Caco-2 (cell line): ENCODE measurements at places on chromosomes 12 and 14. TPM values are rescaled to one million over a fixed set of nuclear protein-coding genes. Genes with fewer than 3 reads are reported as not detected.

RFX4 gene
- not detected in 2 replicates for total RNA-seq

CLEC1A gene
- not detected in 2 replicates for total RNA-seq

APOLD1 gene
- total RNA-seq, result 4.1 and 4.7 TPM in 2 replicates

ACSS3 gene
- 0.70 and 0.95 TPM in 2 replicates for total RNA-seq

TBX5 gene
- total RNA-seq, result not detected in 2 replicates

- DNase-seq, result no peak
Measured at GRCh38 chr12:54541751-54542290, 7.6 kb upstream of the PDE1B start.

DNA sequence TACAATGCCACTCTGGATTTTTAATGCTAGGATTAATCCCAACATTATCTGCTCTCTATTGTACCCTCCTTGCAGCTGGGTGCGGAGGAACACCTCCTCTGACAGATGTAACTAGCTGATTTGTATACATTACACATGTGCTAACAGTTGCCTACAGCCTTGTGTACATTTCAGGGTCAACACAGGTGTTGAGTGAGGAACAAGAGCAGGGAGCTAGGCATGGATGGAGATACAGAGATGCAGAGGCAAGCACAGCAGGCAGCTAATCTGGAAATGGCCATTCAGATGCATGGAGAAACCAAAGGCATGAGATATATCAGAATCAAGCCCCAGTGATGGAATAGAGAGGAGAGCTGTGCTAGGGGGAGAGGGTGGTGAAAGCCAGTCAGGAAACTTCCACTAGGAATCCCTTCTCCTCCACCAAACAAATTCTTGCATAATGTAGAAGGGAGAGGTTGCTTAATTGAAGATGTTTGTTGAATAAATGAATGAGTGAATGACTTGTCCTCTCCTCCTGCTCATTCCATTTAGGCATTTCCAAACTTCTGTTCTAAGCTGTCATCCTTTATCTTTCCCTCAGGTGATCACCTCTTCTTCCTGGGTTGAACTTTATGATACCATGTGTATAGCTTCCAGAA, 313.2 kb downstream of the ATP23 start:
- no peak for DNase-seq

DNA sequence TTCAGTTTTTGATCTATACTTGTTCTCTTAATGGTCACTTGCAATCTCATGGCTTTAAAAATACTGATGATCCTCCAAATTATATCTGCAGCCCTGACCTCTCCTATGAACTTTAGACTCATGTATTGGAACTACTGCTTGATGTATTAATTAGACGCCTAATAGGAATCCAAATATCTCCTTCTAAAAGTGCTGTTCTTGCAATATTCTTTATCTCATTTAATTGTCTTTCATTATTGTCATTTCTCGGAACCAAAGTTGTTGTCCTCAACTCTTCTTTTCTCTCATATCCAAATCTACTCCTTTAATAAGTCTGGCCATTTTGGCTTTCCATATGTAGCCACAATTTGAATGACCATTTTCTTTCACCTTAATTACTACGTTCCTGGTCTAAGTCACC, 907.6 kb upstream of the SEL1L start:
- DNase-seq, result no peak

DNA sequence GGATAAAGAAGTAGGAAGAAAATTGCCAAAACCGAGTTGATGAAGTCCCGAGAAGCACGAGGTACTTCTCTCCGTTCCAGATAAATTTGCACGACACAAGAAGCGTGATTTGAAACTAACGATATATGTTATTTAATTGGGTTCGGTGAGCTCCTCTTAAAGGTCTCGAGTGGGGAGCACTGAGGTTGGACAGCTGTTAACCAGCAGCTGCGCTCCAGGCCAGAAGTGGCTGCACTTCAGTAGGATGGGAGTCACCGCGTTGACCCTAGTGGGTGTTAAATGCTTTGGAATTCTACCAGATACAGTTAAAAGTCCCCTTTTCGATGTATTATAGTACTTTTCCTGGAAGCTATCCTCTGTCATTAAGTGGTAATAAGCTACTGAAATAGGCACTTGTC, 953 bp upstream of the DCAF5 start:
- DNase-seq, result no peak

- DNase-seq, result no peak
Measured at GRCh38 chr12:93145086-93145485, 216.0 kb upstream of the EEA1 start.

DNA sequence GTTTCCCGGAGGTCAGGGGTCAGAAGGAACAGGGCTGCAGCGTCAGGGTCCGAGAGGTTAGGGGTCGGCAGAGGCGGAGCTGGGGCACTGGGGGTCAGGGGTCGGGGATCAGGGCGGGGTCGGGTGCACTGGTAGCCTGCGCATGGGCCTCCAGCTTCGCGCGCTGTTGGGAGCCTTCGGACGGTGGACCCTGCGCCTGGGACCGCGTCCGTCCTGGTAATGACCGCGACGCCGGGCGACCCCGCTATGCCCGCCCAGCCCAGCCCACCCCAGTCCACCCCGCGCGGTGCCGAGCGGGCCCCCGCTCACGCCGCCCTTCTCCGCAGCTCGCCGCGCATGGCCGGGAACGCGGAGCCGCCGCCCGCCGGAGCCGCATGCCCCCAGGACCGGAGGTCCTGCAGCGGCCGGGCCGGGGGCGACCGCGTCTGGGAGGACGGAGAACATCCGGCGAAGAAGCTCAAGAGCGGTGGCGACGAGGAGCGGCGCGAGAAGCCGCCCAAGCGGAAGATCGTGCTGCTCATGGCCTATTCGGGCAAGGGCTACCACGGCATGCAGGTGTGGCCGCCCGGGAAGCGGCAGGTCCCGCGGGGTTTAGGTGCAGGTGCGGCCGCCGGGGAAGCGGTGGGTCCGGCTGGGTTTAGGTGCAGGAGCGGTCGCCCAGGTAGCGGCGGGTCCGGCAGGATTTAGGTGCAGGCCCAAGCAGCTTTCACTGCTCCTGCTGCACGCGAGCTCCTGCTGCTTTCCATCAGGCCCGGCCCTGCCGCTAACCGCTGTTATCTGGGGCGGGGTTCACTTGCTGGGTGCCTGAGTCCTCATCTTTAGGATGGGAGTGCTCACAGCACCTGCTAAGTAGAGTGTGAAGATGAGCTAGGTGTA, 743 bp downstream of the PUS1 start:
- DNase-seq, result peak; percentile 46

DNA sequence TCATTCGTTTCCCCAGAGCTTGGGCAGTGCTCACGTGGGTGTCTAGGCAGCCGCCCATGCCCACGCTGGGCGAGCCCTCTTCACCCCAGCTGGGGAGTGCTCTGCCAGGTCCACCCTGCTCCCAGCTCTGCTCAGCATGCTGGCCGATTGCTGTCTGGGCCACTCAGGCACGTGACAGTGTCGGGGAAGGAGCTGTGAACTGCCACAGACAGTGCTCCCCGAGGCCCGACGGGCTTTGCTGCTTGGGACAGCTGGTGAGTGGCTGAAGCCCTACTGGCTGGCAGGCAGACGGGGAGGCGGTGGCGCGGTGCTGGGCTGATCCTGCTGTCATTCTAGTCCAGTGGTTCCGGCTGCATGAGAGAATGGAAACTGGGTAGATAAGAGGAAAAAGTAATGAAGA, 15.8 kb downstream of the NOC4L start:
- no peak for DNase-seq

DNA sequence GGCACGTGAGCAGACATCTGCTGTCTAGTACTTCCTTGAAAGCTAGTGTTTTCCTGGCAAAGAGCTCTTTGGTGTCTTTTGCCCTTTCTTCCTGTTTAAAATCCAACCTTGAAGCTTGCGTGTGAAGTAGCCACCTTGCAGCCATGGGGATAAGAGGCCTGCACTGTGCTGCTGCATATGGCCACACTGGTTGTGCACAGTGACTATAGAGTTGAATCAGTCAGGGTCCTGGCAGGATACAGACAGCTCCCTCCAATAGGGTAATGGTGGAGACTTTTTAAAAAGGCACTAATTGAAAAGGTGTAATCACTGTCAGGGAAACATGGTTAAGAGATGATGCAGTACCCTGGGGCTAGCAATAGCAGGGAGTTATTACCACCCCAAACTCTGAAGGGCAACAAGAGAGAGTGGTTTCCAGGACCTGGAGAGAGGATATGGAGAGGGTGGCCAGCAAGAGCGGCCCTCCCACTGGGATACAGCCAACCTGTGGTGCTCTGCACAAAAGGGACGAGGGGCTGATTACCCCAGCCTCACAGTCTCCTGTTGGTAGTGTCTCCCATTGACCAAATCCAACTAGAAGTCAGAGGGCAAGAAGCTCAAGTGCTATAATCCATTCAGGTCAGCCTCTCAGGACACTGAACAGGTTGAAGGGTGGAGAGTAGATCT, 4.8 kb upstream of the GLT8D2 start:
- DNase-seq, result no peak

GRCh38 chr12:19683178-19683927, 244.1 kb downstream of the AEBP2 start:
- DNase-seq, result no peak
